Stimulated activated CD4-positive, alpha-beta T cell treated with anti-CD3 and anti-CD28 coated beads, TNF-alpha, amount 100 ng/mL, for 1 hour (primary cell): ENCODE measurements at places on chromosomes 12 and 14.

DNA sequence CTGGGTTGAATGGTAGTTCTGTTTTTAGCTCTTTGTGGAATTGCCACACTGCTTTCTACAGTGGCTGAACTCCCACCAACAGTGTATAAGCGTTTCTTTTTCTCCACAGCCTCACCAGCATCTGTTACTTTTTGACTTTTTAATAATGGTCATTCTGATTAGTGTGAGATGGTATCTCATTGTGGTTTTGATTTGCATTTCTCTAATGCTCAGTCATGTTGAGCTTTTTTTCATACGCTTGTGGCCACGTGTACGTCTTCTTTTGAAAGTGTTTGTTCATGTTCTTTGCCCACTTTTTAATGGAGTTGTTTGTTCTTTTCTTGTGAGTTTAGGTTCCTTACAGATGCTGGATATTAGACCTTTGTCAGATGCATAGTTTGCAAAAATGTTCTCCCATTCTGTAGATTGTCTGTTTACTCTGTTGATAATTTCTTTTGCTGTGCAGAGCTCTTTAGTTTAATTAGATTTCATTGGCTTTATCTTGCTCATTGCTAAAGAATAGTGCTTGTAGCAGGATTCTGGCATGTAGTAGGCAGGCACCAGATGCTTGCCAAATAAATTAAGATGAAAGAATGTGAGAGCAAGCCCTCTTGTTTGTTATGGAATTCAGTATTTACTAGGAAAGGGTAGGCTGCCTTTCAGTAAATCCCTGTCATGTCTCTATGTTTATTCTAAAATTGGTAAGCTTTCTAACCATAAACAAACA, 86.8 kb downstream of the PDE3A start:
- no peak for DNase-seq

GRCh38 chr12:116416166-116416565, 138.7 kb upstream of the MED13L start:
- DNase-seq: no peak

GRCh38 chr12:2306012-2306411, 253.2 kb downstream of the CACNA1C start:
- DNase-seq: no peak

GRCh38 chr14:39102265-39102968, 618 bp downstream of the SEC23A start:
- DNase-seq: no peak

GRCh38 chr12:121250359-121250758, 40.4 kb downstream of the P2RX4 start:
- DNase-seq: no peak

GRCh38 chr12:26555139-26555538, 277.9 kb downstream of the ITPR2 start:
- DNase-seq: no peak

- no peak for DNase-seq
These were observed 32.0 kb downstream of the JDP2 start for GRCh38 chr14:75459791-75460190.

DNA sequence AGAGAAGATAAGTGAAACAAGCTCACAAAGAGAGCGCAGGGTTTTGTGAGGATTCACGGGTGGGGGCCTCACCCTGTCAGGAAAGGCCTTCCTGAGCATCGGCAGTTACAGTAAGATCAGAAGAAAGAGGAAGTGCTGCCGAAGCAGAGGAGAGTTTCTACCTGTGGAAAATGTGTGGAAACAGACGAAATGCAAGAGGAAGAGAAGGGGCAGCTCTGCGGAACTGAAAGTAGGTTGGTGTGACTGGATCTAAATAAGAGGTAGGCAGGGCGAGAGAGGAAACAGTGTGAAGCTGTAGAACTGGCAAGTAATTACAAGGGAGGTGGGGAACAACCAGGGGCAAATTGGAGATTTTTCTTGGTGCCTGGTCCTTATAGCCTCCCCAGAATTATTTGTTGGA, 2.6 kb downstream of the GPR68 start:
- no peak for DNase-seq

GRCh38 chr14:64465191-64465822, at the start of gene AKAP5:
TSS of gene AKAP5 (plus strand) at chr14:64465499. CDS start at chr14:64468395, 2,896 bp downstream.
- DNase-seq: peak; percentile 50

DNA sequence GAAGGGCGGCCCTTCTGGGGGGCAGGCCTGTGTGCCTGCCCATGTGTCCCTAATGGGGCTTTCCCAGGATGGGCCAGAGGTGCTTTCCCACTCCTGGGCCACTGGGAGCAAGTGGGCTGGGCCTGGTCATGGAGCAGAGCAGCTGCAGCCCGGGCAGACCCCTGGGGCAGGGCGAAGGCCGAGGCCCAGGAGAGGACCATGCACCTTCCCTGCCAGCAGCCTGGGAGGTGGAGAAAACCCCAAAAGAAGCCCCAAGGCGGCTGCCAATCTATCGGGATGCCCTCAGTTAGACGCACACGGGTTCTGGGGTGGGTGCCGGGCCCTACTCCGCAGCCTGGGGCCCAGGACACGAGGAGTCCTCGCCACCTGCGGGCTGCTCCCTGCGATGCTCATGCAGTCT, 16.1 kb upstream of the CRIP2 start:
- DNase-seq: no peak

GRCh38 chr12:72602581-72602980, 330.4 kb downstream of the TRHDE start:
- no peak for DNase-seq

GRCh38 chr12:20248646-20249045, 119.7 kb upstream of the PDE3A start:
- DNase-seq: no peak

GRCh38 chr12:96398424-96399119, 1.7 kb downstream of the CDK17 start:
- DNase-seq: no peak

DNA sequence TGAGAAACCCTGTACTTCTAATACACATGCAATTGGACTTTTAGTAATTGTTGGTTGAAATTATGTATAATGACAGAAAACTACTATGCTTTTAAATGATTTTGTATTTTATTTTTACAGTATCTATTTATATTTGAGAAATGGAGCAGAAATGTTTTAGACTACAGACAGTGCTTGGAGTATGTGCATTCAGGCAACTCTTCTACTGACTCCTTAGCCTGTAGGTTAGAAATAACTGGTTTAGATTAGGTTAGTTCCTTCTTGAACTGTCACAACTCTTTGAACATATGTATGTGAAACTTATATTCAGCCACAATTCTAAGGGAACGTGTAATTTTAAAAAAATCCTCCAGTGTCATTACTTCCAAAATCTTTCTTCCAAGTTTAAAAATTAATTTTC, 1.7 kb downstream of the FGFR1OP2 start:
- no peak for DNase-seq

GRCh38 chr12:110340706-110341105, 59.7 kb downstream of the ATP2A2 start:
- no peak for DNase-seq

GRCh38 chr14:59679872-59680271, 103.3 kb upstream of the CCDC175 start:
- no peak for DNase-seq

DNA sequence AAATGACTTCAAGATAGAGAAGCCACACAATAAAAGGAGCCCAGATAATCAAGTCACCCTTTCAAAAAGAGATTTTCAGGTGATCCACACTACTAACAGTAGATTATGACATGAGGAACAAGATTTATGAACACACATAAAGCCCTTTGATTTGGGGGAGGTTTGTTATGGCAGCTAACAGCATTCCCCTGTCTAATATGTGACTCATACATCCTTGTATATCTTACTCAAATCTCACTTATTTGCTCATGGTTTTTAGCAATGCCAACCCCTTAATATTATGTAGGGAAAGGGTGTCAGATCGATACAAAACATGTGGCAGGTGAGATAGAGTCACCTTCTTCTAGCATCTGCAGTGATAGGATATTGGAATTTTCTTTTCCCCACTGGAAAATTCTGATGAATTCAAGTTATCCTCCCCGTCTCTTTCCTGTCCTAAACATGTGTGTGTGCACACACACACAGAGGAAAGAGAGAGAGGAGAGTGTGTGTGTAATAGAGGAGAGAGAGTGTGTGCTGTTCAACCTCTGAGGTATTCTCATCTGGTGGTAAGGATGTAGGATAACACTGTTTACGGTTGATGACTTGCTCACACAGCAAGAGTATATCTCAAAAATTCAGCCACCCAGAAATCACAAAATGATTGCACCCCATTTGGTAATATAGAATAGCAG, 319.9 kb downstream of the KCNC2 start:
- DNase-seq: no peak

GRCh38 chr14:60093606-60094005, 1.9 kb downstream of the PCNX4 start:
- no peak for DNase-seq

DNA sequence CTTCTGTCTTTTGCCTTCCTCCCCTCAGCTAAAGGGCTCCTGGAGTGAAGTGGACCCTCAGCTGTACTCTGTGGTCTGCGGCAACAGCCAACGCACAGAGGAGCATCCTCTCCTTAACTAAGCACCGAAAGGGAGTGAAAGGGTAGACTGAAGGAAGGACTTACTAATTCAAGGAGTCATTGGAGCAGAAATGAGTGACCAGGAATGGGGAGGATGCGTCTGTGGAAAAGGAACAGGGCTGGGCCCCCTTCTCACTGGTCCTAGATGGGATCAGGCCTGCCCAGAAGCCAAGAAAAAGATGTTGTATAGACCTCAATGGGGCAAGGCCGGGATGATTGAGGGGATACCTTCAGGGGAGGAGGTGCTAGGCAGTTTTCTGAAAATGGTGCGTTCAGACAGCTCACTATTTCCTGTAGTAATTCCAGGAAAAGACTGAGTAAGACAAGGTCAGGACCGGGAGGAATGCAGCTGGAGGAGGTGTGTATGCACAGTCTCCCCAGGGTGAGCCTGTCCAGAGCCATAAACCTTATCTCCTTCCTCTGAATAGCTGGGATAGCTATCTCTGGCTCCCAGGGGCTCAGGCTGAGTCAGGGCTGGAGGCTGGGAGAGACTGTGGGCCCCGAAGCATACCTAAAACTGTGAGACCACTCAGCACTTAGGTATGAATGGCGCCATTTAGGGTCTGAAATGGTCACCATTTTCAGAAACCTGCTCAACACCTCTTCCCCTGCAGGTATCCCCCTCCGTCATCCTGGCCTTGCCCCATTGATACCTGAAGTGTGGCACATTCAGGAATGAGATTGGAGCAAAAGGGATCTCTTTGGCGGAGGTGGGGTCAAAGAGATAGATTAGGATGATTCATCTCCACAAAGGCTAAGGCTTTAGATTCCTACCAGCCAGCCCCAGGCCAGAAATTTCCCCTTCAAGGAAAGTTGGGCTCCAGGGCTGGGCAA, 20.2 kb upstream of the KRT8 start:
- DNase-seq: no peak

DNA sequence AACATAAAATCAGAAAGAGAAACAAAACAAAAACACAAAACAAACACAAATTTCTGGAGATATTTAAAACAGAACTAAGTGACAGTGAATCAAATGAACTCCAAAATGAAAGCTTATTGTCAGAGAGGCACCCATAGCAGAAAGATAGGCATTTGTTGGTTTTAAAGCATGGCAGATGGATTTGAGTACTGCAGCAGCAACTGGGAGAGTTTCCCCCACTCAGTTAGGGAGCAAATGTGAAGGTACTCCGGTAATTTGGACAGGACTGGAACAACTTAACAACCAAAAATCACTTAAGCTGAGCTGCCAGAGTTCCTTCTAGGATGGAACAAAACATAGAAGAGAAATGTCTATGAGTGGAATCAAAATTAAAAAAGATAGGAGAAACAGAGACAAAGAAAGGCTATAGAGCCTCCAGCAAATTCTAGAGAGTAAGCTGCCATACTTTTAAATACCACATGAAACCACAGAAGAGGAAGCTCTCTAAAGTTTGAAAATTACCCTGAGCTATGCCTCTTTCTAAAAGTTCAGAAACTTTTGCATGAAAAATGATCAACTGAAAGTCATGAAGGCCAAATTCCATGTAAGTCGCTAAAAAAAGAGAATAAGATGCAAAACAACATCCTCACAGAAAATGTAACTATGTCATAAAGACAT, 1248.3 kb upstream of the USP15 start:
- no peak for DNase-seq

DNA sequence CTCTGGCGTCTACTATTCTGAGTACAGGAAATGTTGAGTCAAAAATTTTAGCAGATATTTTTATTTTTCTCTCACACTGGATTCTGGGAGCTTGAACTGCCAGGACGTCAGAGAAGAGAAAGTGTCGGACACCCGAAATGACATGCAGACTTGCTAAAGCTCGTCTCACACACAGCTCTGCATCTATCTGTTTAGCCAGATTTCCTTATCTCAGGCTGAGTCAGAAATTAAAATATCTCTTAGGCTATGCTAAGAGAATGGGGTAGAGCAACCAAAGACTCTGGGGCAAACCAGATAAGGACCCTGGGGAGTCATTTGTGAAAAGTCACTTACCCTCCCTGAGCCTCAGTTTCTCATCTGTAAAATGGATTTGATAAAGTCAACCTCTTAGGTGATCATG, 1124.1 kb downstream of the VRK1 start:
- no peak for DNase-seq

- DNase-seq: no peak
These were observed 30.3 kb upstream of the KLRF1 start for GRCh38 chr12:9796971-9797370.

DNA sequence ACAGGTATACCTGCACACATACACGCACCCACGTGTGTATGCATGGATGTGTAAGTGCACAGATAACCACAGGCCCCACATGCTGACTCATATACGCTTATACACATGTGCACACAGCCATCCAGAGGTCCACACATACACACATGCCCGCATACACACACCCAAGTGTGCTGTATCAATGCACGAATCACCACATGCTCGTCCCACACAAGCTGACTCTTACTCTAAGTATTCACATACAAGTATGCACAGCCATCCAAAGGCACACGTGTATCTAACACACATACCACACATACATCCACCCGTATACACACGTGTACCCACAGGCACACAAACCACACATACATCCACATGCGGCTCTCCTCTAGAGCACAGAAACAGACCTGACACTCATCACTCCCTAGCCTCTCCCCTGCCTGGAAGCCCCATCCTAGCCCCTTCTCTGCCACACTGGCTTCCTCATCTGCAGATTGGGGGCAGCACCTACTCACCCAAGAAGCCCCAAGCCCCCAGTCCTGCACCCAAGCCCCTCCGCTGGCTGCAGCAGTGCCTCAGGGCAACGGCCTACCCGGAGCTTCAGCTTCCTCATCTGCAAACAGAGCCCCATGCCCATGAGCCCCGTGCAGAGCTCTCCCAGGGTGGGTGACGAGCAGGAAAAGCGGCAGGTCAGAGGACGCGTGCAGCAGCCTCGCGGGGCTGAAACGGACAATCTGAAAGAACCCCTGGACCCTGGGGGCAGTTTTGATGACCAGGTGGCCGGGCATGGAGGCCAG, 105.4 kb downstream of the NCOR2 start:
- DNase-seq: no peak

- DNase-seq: no peak
These were observed 509.1 kb downstream of the DIO2 start for GRCh38 chr14:79702197-79702596.

DNA sequence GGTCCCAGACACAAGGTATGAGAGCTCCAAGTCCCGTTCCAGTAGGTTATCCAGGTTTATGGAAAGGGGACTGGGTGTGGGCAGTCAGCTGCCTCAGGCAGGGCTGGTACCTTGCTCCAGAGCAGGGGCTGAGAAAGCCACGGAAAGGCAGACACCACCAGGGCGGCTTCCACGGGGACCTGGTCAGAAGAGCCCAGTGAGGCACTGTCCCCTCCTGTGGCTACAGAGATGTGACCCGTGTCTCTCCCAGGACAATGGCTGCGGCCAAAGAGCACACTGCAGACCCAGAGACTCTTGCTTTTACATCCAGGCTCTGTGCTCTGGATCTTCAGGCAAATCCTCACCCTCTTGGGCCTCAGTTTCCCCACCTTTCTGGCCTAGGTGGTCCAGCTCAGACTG, 8.8 kb downstream of the SERPINA4 start:
- no peak for DNase-seq

- no peak for DNase-seq
These were observed 384.3 kb downstream of the ADAMTS20 start for GRCh38 chr12:43167691-43168090.
